IMR-90 (cell line): ENCODE measurements at places on chromosomes 16 and 17. TPM values are rescaled to one million over a fixed set of nuclear protein-coding genes. Genes with fewer than 3 reads are reported as not detected.

DNA sequence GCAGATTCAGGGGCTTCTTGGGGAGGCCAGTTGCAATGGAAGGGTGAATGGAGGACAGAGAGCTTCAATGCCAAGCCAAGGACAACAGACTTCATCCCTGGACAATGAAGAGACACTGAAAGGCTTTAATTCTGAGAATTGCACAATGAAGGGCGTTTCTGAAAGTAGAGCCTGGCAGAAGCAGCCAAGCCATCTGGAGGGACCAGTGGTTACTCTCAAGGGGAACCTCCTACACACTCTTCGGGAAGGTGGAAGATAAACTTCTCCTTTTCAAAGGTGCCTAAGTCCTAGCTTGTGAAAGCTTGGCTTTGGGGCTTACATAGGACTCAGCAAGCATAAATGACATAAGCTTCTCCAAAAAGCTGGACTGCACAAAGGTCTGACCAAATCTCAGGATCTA, 6.2 kb upstream of the CES1 start:
- DNase-seq: no peak

GRCh38 chr16:53803998-53804397, 100.0 kb downstream of the FTO start:
- no peak for DNase-seq

DNA sequence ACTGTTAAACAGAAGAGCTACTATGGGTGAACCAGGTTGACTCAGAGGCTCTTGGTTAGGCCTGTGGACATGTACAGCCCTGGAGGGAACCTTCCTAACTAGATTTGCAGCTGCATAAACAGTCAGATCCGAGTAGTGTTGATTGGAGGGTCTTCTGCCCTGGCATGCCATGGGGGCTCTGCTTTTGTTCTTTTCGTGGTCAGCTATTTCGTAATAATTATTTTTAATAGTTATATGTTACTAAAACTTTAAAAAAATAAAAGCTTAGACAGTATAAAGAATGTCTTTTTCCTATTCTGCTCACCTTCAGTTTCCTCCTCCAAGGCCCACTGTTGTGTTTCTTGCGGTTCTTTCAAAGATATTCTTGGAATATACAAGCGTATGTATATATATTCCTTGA, 67.4 kb upstream of the CLEC18A start:
- no peak for DNase-seq

DNA sequence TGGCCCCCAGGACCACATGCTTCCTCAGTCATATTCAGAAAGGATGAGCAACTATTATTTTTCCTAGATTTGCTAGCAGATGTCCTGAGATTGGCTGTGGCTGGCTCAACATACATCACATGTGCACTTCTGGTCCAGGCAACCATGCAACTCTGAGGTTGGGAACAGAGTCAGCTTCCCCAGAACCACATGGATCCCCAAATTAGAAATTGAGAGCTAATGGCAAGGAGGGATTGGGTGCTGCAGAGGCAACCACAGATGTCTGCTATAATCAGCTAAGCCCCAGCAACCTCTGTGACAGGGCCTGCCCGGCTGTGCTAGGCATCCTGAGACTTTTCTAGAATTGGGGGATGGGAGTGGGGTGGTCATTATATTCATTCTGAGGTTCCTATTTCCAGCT, 33.8 kb upstream of the CLEC18A start:
- no peak for DNase-seq

GRCh38 chr17:80732268-80732667, 187.6 kb downstream of the RPTOR start:
- DNase-seq: peak; percentile 74

- DNase-seq: no peak
Measured at GRCh38 chr16:66652661-66653360, 43.7 kb downstream of the CMTM4 start.

DNA sequence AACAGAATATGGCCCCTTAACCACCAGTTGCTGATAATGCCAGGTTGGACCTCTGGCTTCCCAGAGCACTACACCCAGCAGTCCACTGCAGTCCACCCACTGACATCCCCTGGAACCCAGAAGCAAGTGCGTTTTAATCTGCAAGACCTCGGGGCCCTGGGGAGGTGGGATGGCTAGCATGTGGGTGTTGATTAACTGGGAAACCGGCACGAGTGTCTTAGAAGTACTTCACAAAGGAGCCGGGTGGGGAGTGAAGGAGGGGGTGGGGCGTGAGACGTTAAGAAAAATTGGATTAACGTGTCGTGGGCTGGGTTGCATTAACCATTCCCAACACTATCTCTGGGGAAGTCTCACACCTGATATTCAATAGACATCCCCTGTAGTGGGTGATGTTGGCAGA, 6.1 kb upstream of the HIC1 start:
- DNase-seq: no peak

- DNase-seq: peak; percentile 51
Measured at GRCh38 chr16:58236231-58236690, 38.4 kb upstream of the CSNK2A2 start.

DNA sequence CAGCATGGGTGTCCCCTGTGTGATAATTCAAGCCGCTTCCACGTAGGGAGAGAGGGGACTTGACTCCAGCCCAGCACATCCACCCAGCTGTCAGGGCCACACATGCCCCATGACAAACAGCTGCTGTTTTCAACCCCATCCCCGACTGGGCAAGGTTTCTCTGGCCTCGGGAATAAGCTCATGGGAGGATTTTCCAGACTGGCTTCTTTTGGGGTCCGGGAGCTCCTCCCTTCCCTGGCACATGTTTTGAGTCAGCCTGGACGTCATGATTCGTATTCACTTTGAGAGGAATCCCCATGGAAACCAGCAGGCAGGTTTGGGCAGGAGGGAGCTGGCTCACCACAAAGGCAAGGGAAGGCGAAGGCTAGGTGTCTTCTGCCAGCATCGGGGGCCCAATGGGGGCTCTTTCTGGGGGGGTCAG, 156.4 kb downstream of the CMIP start:
- peak; percentile 72 for DNase-seq

DNA sequence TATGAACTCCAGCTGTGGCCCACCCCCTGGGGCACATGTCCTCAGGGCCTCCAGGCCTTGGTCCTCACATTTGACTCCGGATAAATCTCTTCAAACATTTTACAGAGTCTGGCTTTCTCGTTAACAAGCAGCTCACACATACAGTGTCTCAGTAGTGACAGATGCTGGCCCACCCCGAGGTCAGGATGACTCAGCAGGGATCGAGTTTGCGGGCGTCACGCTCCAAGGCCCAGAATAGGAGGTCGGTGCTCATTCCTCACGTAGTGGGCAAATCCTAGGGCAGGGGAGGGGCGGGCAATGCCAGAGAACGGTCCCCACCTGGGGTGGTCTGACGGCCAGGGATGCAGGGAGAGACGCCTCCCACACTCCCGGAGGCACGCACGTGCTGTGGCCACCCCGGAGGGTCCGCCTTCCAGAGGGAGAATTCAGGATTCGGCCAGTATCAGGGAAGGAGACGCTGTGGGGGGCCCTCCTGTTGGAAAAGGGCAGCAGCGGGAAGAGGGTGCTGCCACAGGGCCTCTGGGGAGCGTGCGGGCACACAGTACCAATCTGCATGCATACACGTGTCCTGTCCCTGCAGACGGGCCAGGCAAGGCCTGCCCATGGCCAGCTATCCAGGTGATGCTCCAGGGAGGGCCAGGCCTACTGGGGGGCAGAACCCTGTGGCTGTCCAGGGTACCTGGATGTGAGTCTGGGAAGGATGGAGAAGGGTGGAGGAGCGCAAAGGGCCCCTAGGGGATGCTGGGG, 8.6 kb downstream of the SLC7A5 start:
- DNase-seq: peak; percentile 78

GRCh38 chr16:48146710-48147109, 9.1 kb downstream of the ABCC12 start:
- DNase-seq: no peak

DNA sequence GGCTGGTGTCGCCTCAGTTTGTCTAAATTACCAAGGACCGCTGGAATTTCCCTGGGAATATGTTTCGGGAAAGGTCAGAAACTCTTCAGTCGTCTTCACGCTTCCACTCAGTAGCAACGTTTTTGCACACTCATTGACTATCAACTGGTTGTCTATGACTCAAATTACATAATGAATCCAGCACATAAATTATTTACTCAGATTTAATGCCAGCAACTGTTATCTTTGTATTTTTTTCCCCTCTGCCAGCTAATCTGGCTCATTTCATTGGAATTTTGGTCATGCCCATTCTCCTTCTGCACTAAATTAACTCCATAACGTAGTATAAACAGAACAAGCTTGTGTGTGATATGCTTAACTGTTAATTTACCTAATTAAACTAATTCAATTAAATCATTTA, 372.7 kb upstream of the ZFHX3 start:
- DNase-seq: no peak

GRCh38 chr17:61875285-61875684, 12.0 kb upstream of the BRIP1 start:
- DNase-seq: no peak

GRCh38 chr16:14423344-14423743, 206.7 kb downstream of the PARN start:
- no peak for DNase-seq

DNA sequence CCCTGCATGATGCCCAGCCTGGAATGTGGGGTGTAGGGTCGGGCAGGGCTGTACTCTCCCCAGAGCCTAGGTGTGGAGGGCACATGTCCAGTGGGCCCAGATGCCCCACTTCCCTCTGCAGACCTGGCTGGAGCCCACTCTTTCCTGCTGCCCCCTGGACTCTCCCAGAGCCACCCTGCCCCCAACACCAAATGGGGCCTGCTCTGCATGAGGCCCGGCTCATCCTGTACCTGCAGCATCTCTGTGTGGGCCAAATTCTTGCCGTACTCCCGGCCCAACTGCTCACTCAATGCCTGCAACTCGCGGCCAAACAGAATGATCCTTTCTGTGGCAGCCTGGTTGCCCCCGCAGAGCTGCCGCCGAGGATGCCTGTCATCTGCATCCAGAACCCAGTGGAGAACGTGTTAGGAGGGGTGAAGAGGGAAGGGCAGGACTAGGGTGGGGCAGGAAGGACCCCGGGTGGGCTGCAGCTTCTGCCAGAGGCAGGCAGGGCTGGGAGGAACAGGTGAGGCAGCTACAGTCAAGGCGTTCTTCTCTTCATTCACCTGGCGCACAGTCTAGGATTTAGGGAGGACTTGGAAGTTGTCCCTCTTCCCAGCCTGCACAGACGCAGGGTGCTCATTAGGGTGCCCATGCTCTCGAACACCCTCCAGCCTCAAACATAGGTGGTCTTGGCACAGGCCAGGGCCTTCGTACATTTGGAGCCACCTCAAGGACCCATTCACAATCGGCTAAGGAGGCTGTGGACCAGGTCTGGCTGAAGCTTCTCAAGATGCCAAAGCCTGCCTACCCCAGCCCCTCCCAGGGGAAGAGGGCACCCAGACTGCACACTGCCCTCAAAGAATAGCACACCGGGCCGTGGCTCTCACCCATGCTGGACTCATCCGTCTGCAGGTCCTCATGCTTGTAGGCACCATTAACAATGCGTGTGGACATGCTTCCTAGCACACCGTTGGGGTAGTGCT, 8.7 kb upstream of the GFOD2 start:
- no peak for DNase-seq

JPT2 gene
- 40.0 and 48.0 TPM in 2 replicates for total RNA-seq

HSD11B2 gene
- not detected in 2 replicates for total RNA-seq

SLC47A1 gene
- total RNA-seq: not detected in 2 replicates
